Naive B cell (primary cell): ENCODE measurements at places on chromosomes 13 and 19. TPM values are rescaled to one million over a fixed set of nuclear protein-coding genes. Genes with fewer than 3 reads are reported as not detected.

GRCh38 chr13:113489171-113489548 is 1.4 kb downstream of the DCUN1D2 start:
- no peak for DNase-seq

GRCh38 chr19:28726533-28727479 is 486.1 kb downstream of the UQCRFS1 start:
- no peak for DNase-seq

DNA sequence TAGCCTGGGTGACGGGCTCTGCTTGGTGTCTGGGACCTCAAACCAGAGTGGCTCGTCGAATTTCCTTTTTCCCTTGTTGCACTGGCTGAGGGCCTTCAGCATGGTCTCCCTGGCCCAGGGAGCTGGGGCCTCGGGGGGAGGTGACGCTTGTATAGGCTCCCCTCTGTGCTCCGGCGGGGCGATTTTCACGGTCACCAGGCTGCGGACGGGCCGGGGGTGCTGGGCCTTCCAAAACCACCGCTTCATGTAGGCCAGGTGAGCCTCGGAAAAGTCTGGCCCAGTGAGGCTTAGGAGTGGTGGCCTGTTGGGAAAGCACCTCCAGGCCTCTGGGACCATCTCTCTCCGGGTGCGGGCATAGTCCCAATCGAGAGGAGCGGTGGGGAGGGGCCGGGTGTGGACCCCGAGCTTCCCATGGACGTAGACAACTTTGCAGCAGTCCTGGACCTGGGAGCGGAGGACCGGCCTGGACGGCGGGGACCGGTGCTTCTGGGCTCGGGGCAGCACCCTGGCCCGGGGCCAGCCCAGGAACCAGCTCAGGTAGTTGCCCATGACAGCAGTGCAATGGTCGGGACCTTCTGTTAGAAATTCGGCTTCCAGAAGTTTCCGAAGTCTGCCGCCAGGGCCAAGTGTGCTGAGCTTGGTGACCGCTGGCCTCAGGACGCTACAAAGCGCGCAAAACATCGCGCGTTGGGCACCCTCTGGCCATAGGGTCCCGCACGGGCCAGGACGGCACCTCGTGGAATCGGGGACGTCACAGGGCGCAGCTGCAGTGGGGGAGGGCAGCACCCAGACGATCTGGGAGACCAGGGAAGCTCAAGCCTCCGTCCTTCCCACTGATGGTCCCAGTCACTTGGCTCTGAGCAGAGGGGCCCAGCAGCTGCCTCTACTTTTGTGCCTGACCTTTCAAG is 41.6 kb upstream of the MTUS2 start:
- DNase-seq = no peak

DNA sequence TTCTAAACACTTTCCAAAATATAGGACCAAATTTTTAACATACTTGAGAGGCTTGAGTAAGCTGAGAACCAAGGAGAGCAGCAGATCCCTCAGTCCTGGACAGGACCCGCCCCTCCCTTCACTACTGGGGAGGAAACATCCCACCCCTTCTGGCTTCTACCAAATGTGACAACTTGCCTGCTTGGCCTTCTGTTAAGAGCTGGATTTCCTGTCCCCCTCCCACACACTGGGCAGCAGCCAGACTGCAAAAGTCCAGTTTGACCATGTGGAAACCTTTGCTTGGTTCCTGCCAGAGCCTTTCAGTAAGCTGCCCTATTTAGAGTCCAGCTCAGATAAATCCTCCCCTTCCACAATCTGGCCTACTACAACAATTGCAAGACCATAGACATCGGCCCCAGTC is 84.3 kb downstream of the FGF14 start:
- no peak for DNase-seq

- DNase-seq = no peak
Observed at GRCh38 chr13:73040484-73040883, 18.3 kb upstream of the KLF5 start.

DNA sequence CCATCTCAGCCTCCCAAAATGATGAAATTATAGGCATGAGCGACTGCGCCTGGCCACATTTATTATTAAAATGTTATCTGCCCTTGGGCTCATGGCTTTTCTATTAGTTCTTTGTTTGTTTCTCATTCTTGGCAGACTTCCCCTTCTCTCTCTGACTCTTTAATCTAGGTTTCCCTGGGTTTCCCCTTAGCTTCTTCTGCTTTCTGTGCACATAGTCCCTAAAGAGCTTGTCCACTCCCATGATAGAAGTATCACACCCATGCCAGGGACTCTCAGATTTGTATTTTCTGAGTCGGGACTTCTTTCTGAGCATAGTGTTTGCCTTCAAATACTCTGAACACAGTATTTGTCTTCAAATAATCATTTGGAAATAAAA is 38.6 kb upstream of the ITM2B start:
- DNase-seq = peak; percentile 71

DNA sequence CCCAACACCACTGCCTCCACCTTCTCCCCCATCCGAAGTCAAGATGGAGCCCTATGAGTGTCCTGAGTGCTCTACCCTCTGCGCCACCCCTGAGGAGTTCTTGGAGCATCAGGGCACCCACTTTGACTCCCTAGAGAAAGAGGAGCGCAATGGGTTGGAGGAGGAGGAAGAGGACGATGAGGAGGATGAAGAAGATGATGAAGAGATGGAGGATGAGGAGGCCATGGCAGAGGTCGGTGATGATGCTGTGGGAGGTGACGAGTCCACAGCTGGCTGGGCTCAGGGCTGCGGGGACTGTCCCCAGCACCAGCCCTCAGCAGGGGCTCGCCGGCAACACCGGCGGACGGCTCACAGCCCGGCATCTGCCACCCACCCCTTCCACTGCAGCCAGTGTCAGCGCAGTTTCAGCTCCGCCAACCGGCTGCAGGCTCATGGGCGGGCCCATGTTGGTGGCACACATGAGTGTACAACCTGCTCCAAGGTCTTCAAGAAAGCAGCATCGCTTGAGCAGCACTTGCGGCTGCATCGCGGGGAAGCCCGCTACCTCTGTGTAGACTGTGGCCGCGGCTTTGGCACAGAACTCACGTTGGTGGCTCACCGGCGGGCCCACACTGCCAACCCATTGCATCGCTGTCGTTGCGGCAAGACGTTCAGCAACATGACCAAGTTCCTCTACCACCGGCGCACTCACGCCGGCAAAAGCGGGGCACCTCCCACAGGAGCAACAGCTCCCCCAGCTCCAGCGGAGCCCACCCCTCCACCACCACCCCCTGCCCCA is 5.0 kb downstream of the ZNF526 start:
- DNase-seq = no peak

- no peak for DNase-seq
Observed at GRCh38 chr13:107065036-107065435, 497.1 kb upstream of the ARGLU1 start.

GSX1 gene
- polyA plus RNA-seq = not detected

MTUS2 gene
- not detected for polyA plus RNA-seq

PDE4A gene
- 0.20 TPM for polyA plus RNA-seq

SLC15A1 gene
- not detected for polyA plus RNA-seq

GJA3 gene
- not detected for polyA plus RNA-seq

RNF113B gene
- polyA plus RNA-seq = not detected

SIGLEC14 gene
- polyA plus RNA-seq = 16.6 TPM

HNRNPM gene
- 185 TPM for polyA plus RNA-seq
